ENCODE measurements at places on chromosomes 3 and 15.

GRCh38 chr3:143809121-143809621, 39.1 kb downstream of the SLC9A9 start:
- H3K4me3 ChIP-seq, result no peak overlapping the region
- H3K36me3 ChIP-seq, result no peaks in the 10 kb centered on the region
- H3K27ac ChIP-seq, result no peak overlapping the region
- no peak for DNase-seq

GRCh38 chr3:189149203-189149602, 22.6 kb upstream of the TPRG1 start:
- no peak for DNase-seq
- no peak overlapping the region for H3K27ac ChIP-seq
- H3K4me1 ChIP-seq, result peaks cover 5% of the 10 kb centered on the region
- no peaks in the 10 kb centered on the region for H3K27me3 ChIP-seq
- no peak overlapping the region for H3K4me3 ChIP-seq

- no peak overlapping the region for H3K27ac ChIP-seq
- no peaks in the 10 kb centered on the region for H3K4me1 ChIP-seq
- DNase-seq, result no peak
Measured at GRCh38 chr15:41523097-41523496, 9.5 kb upstream of the LTK start.

- H3K27ac ChIP-seq, result no peak overlapping the region
- H3K4me1 ChIP-seq, result no peaks in the 10 kb centered on the region
- no peak overlapping the region for H3K4me3 ChIP-seq
- no peak for DNase-seq
Measured at GRCh38 chr3:54951405-54951804, 23.5 kb upstream of the LRTM1 start.

- no peak overlapping the region for H3K4me3 ChIP-seq
- DNase-seq, result no peak
- no peak overlapping the region for H3K27ac ChIP-seq
- no peaks in the 10 kb centered on the region for H3K4me1 ChIP-seq
- H3K36me3 ChIP-seq, result no peaks in the 10 kb centered on the region
Measured at GRCh38 chr15:38186507-38186906, 66.1 kb upstream of the SPRED1 start.

DNA sequence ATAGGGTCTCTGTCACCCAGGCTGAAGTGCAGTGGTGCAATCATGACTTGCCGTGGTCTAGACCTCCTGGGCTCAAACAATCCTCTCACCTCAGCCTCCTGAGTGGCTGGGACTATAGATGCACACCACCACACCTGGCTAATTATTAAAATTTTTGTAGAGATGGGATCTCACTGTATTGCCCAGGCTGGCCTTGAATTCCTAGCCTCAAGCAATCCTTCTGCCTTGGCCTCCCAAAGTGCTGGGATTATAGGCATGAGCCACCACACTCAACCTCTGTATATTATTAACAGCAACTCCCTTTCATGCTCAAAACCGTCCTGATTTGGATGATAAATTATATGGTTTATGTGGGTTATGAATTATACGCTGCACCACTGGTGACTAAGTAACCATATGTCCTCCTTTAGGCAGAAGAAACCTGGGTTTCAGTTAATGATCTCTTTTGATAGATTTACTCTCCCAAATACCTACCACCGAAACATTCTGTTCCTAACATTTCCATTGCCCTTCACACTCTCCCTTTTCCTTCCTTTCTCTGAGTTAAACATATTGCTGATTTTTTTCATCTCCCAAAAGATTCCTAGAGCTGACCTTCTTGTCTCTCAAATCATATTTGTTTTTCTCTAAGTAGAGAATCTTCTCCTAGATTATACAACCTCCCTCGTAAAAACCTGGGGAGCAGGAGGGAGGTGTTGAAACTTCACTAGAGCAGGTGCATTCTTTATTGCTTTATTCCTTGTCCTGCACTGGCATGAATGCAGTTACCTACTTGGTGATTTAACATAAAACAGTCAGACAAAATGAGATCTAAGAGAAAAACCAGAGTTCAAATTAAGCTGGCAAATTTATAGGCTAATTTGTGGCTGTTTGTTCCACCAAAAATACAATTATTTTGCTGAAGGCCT, 32.9 kb downstream of the PCYT1A start:
- no peaks in the 10 kb centered on the region for H3K27me3 ChIP-seq
- DNase-seq, result no peak
- H3K4me1 ChIP-seq, result no peaks in the 10 kb centered on the region
- no peaks in the 10 kb centered on the region for H3K36me3 ChIP-seq

DNA sequence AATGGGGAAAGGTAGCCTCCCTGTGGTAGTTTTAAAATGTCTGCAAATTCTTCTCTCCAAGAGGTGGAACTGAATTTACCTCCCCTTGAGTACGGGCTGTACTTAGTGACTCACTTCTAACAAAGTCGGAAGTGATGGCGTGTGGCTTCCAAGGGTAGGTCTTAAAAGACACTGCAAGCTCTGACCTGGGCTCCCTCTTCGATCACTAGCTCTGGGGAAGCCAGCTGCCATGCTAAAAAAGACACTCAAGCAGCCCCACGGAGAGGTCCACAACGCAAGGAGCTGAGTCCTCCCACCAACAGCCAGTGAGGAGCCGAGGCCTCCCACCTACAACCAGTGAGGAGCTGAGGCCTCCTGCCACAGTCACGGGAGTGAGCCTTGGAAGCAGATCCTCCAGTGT, 122.0 kb upstream of the HACD2 start:
- no peaks in the 10 kb centered on the region for H3K27me3 ChIP-seq
- H3K4me1 ChIP-seq, result no peaks in the 10 kb centered on the region
- H3K4me3 ChIP-seq, result no peak overlapping the region
- no peak for DNase-seq
- H3K36me3 ChIP-seq, result no peaks in the 10 kb centered on the region

GRCh38 chr3:16460886-16461285, 52.6 kb downstream of the RFTN1 start:
- H3K27ac ChIP-seq, result no peak overlapping the region
- no peaks in the 10 kb centered on the region for H3K4me1 ChIP-seq
- H3K4me3 ChIP-seq, result no peak overlapping the region
- no peak for DNase-seq
- H3K27me3 ChIP-seq, result no peaks in the 10 kb centered on the region

GRCh38 chr3:7082244-7082643, 221.3 kb downstream of the GRM7 start:
- DNase-seq, result no peak
- H3K4me1 ChIP-seq, result no peaks in the 10 kb centered on the region
- H3K27ac ChIP-seq, result no peak overlapping the region
- no peaks in the 10 kb centered on the region for H3K27me3 ChIP-seq

DNA sequence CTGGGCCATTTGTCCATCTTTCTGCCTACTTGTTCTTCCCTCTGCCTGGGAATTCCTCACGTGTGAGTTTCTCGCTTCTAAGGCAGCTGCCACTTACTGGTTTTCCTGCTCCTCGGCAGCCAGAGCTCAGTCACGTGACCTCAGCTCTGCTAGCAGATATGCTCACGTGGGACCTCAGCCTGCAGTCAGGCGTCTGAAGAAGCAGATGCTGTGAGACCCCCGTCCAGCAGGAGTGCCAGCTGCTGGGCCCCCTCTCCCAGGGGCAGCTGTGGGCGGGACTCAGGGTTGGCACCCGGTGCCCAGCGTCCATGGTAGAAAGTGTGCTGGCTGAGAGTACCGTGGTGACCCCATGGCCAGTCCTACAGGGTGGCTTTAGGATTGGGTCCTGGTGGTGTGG, 161.3 kb upstream of the TLE3 start:
- no peaks in the 10 kb centered on the region for H3K27me3 ChIP-seq
- H3K27ac ChIP-seq, result no peak overlapping the region
- H3K4me3 ChIP-seq, result no peak overlapping the region
- DNase-seq, result no peak
- H3K36me3 ChIP-seq, result no peaks in the 10 kb centered on the region
- H3K4me1 ChIP-seq, result no peaks in the 10 kb centered on the region

- DNase-seq, result no peak
- H3K27me3 ChIP-seq, result no peaks in the 10 kb centered on the region
- no peak overlapping the region for H3K27ac ChIP-seq
- peaks cover 15% of the 10 kb centered on the region for H3K36me3 ChIP-seq
Measured at GRCh38 chr15:42210696-42211095, 2.6 kb upstream of the VPS39 start.

DNA sequence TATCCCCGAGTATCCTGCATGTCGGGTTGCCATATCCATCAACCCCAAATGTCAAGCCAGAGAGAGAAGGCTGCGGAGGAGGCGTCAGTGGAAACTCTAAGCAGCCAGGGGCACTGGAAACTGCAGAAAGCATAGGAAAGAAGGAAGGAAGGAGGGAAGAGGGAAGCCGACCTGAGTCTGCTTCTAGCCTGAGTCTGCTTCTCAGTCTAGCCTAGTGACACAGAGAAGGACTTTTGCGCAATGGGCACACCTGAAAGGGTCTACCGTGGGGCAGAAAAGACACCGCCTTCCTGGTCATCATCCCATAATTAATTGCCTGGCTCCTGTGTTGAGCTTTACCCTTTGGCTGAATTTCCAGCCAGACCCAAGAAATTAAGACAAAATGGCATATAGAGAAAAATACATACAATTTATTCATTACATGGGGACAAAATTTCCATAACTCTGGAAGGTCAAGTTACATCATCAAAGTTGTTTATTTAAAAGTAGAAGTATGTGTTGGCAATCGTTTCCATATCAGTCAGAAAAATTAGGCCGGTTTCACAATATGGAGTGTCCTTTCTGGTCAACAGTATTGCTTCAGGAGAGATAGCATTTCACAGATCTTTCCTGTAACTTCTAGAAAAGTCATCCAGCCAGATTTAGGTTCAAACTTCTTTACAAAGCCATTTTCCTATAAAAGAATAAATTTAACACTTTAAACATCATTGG, 10.3 kb downstream of the BCL2A1 start:
- no peak overlapping the region for H3K27ac ChIP-seq
- H3K4me1 ChIP-seq, result no peaks in the 10 kb centered on the region
- no peaks in the 10 kb centered on the region for H3K36me3 ChIP-seq
- DNase-seq, result no peak
- no peaks in the 10 kb centered on the region for H3K27me3 ChIP-seq

GRCh38 chr3:70531063-70531657, 218.7 kb upstream of the MDFIC2 start:
- H3K27ac ChIP-seq, result no peak overlapping the region
- H3K4me3 ChIP-seq, result no peak overlapping the region

GRCh38 chr3:4323246-4324027, 20.3 kb downstream of the SETMAR start:
- no peaks in the 10 kb centered on the region for H3K36me3 ChIP-seq
- H3K27ac ChIP-seq, result no peak overlapping the region
- no peak for DNase-seq
- no peak overlapping the region for H3K4me3 ChIP-seq
- H3K27me3 ChIP-seq, result no peaks in the 10 kb centered on the region

GRCh38 chr15:85443046-85443445, 62.6 kb downstream of the AKAP13 start:
- H3K27ac ChIP-seq, result no peak overlapping the region
- H3K36me3 ChIP-seq, result no peaks in the 10 kb centered on the region
- H3K4me1 ChIP-seq, result peaks cover 19% of the 10 kb centered on the region
- no peak overlapping the region for H3K4me3 ChIP-seq
- DNase-seq, result no peak

DNA sequence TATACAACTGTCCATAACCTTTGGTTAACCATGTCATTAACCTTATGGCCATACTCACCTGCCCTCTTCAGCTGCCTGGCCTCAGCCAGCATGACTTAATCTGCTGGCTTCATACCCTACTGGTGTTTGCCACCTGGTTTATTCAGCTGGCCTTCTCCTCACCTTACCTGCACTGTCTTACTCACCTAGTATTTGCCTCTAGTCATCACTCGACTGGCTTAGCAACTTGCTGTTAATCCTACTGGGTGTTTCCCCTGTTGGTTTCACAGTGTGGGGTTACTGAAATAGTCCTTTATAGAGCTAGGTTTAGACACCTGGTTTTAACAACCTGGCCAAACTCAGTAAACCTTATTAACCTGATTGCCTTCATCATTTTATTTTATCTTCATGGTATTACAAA, 96.4 kb downstream of the IL12A start:
- no peaks in the 10 kb centered on the region for H3K27me3 ChIP-seq
- no peaks in the 10 kb centered on the region for H3K4me1 ChIP-seq
- no peak overlapping the region for H3K4me3 ChIP-seq
- DNase-seq, result no peak

- no peaks in the 10 kb centered on the region for H3K27me3 ChIP-seq
- no peak for DNase-seq
- no peaks in the 10 kb centered on the region for H3K36me3 ChIP-seq
- no peak overlapping the region for H3K27ac ChIP-seq
- H3K4me3 ChIP-seq, result no peak overlapping the region
- H3K4me1 ChIP-seq, result no peaks in the 10 kb centered on the region
Measured at GRCh38 chr3:144294659-144295538, 323.3 kb downstream of the DIPK2A start.

DNA sequence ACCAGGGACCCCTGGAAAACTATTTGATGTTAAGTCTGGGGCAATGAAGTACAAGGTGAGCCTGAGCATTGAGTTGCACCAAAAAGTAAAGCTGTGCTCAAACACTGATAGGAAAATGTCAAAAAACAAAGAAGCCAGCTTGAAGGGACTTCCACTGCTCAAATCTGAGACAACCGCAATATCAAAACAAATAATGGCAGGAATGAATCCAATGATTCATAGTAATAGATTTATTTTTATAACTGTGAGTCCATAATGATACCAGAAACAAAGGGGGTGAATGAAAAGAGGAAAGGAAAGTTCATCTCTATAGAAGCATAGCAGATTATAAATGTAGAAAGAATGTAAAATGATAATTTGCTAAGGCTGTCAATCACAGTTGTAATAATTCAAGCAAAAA, 237.3 kb upstream of the ZBTB20 start:
- no peaks in the 10 kb centered on the region for H3K4me1 ChIP-seq
- H3K4me3 ChIP-seq, result no peak overlapping the region
- no peak for DNase-seq
- no peaks in the 10 kb centered on the region for H3K27me3 ChIP-seq
- no peaks in the 10 kb centered on the region for H3K36me3 ChIP-seq
- H3K27ac ChIP-seq, result no peak overlapping the region

Data from HCT116 (cell line).